Renal pelvis (tissue), 12 donors: ENCODE measurements at places on chromosomes 13 and 19. TPM values are rescaled to one million over a fixed set of nuclear protein-coding genes. Genes with fewer than 3 reads are reported as not detected.

The CD37 gene
- polyA plus RNA-seq: 26.6 TPM

The ZNF614 gene
- 15.9 TPM for polyA plus RNA-seq

The TINCR gene
- polyA plus RNA-seq: 0.28 TPM

The LSR gene
- polyA plus RNA-seq: 68.6 TPM

The ZNF610 gene
- 11.2 TPM for polyA plus RNA-seq

The ZNF155 gene
- 14.5 TPM for polyA plus RNA-seq

The KLK14 gene
- polyA plus RNA-seq: 0.14 TPM

The PDE4C gene
- polyA plus RNA-seq: 0.77 TPM

The CCDC70 gene
- polyA plus RNA-seq: 0.14 TPM

The KLK3 gene
- 0.58 TPM for polyA plus RNA-seq

The LILRA5 gene
- 0.37 TPM for polyA plus RNA-seq

The NLRP11 gene
- polyA plus RNA-seq: 0.06 TPM

The ZNF460 gene
- 2.4 TPM for polyA plus RNA-seq

The NLRP4 gene
- not detected for polyA plus RNA-seq

The GRIN2D gene
- polyA plus RNA-seq: 0.71 TPM

The ZNF726 gene
- polyA plus RNA-seq: 14.2 TPM

The HMGB1 gene
- 791 TPM for polyA plus RNA-seq

The MEIS3 gene
- polyA plus RNA-seq: 24.1 TPM

The NANOS3 gene
- polyA plus RNA-seq: 1.6 TPM

The ERICH4 gene
- polyA plus RNA-seq: 7.5 TPM

The ZNF681 gene
- 4.3 TPM for polyA plus RNA-seq

The CD22 gene
- polyA plus RNA-seq: 15.5 TPM

The CLEC17A gene
- not detected for polyA plus RNA-seq

The RASIP1 gene
- polyA plus RNA-seq: 17.2 TPM

The PLPP2 gene
- 4.1 TPM for polyA plus RNA-seq

The IGFL2 gene
- polyA plus RNA-seq: not detected

The IRGC gene
- polyA plus RNA-seq: not detected

The ACTMAP gene
- polyA plus RNA-seq: 19.7 TPM

The CRX gene
- polyA plus RNA-seq: 0.14 TPM

The SHD gene
- 2.8 TPM for polyA plus RNA-seq

The EFNB2 gene
- 127 TPM for polyA plus RNA-seq

The LRRC8E gene
- polyA plus RNA-seq: 4.1 TPM

The SELENOV gene
- polyA plus RNA-seq: 7.4 TPM

The TMC4 gene
- 33.3 TPM for polyA plus RNA-seq

The CBLC gene
- polyA plus RNA-seq: 7.4 TPM

The N4BP2L2 gene
- polyA plus RNA-seq: 229 TPM

The NLRP9 gene
- not detected for polyA plus RNA-seq

The DIAPH3 gene
- 11.6 TPM for polyA plus RNA-seq

The SUPT20H gene
- 111 TPM for polyA plus RNA-seq

The ACP7 gene
- 0.67 TPM for polyA plus RNA-seq
